ENCODE measurements at places on chromosomes 11 and 22. TPM values are rescaled to one million over a fixed set of nuclear protein-coding genes. Genes with fewer than 3 reads are reported as not detected.
A peak's percentile ranks its signal among the peaks of the same experiment; 100 is the strongest.

- H3K4me1 ChIP-seq: peaks cover 8% of the 10 kb centered on the region
- no peak for DNase-seq
- H3K36me3 ChIP-seq: no peaks in the 10 kb centered on the region
- peaks cover 24% of the 10 kb centered on the region for H3K27me3 ChIP-seq
Measured at GRCh38 chr11:12674936-12675696, 895 bp downstream of the TEAD1 start.

DNA sequence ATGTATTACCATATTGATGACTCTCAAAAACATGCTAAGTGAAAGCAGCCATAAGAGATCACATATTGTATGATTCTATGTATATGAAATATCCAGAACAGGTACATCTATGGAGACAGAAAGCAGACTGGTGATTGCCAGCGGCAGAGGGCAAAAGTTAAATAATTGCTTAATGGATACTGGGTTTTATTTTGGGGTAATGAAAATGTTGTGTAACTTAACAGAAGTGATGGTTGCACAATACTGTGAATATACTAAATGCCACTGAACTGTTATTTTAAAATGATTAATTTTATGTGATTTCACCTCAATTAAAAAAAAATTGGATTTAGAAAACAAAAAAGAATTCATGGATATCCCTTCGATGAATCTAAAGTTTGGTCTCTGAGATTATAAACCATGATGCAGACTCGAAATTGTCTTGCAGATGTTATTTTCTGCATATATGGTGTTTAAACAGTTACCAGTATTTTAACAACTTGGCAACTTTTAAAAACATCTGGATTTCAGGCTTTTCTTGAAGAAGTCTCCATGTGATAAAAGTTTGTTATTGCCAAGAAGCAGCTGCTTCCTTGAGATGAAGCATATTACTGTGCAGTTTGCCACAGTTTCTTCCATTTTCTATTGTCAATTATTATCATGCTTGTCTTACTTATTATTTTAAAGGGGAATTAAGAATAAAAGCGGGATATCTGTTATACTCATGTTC is 38.1 kb downstream of the LARGE2 start:
- peaks cover 14% of the 10 kb centered on the region for H3K36me3 ChIP-seq
- H3K27ac ChIP-seq: no peak overlapping the region
- H3K4me3 ChIP-seq: no peak overlapping the region

DNA sequence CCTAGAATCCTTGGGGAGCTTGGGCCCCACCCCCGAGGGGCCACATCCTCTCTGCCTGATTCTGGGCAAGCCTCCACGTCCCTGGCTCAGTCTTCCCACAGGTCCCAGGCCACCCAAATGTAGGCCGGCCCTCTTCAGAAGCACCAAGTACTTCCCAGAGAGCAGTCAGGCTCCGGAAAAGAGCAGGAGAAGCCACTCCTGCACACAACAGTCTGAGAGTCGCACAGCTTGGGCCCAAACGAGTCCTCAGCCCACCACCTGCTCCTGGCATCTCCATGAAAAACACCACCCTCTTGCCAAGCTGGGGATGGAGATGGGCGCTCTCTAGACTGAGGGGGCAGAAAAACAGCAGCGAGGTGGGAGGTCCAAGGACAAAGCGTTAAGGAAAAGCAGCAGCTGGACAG is 15.4 kb downstream of the EHD1 start:
- no peaks in the 10 kb centered on the region for H3K36me3 ChIP-seq
- peaks cover 93% of the 10 kb centered on the region for H3K4me1 ChIP-seq
- no peak for DNase-seq
- no peak overlapping the region for H3K4me3 ChIP-seq
- H3K27ac ChIP-seq: peak overlapping the region; percentile 87

DNA sequence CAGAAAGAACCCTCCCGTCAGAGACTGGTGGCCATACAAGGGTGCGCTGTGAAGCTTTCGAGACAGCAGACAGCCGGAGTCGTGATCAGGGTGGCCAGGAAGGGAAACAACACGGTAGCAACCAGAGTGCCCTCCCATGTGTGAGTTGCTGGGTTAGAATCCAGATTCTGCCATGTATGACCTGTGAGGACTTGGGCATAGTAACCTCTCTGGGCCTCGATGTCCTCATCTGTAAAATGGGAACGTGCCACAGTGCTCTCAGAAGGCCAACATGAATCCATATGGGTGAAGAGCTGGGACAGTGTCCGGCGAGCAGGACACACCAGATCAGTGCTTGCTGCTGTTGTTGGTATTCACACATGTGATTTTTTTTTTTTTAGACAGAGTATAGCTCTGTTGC is 7.6 kb upstream of the FGF3 start:
- no peaks in the 10 kb centered on the region for H3K27me3 ChIP-seq
- no peak for DNase-seq
- no peaks in the 10 kb centered on the region for H3K36me3 ChIP-seq
- no peaks in the 10 kb centered on the region for H3K4me1 ChIP-seq

GRCh38 chr11:68841718-68842426 is at the start of gene CPT1A:
TSS of gene CPT1A (minus strand) at chr11:68841916. CDS start at chr11:68815474, 26,442 bp downstream.
- peak; percentile 75 for DNase-seq
- H3K4me3 ChIP-seq: peak within 1 kb of the TSS; percentile 88
- H3K4me1 ChIP-seq: peaks cover 61% of the 10 kb centered on the region
- H3K36me3 ChIP-seq: no peaks in the 10 kb centered on the region
- H3K27me3 ChIP-seq: no peaks in the 10 kb centered on the region

Gene TSSC4
- total RNA-seq: 57.5 TPM

DNA sequence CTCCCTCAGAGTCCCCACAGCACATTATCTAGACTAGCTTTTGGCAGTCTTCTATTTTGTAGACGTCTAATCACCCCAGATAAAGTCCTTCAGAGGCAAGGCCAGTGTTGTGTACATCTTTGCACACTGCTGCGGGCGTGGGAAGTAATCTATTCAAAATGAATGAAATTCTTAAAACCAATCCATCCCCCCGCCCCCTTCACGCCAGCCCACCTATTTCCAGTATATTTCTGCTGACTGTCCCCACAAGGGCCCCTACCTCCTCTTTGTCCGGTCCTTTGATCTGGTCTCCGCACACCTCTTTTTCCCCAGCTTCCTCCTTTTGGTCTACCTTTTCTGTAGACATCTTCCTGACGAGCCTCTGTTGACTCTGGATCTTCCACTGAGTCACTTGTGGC is 375 bp downstream of the BSCL2 start:
- no peaks in the 10 kb centered on the region for H3K27me3 ChIP-seq
- H3K4me1 ChIP-seq: peaks cover 39% of the 10 kb centered on the region
- peak overlapping the region; percentile 86 for H3K4me3 ChIP-seq
- H3K27ac ChIP-seq: no peak overlapping the region
- no peak for DNase-seq

DNA sequence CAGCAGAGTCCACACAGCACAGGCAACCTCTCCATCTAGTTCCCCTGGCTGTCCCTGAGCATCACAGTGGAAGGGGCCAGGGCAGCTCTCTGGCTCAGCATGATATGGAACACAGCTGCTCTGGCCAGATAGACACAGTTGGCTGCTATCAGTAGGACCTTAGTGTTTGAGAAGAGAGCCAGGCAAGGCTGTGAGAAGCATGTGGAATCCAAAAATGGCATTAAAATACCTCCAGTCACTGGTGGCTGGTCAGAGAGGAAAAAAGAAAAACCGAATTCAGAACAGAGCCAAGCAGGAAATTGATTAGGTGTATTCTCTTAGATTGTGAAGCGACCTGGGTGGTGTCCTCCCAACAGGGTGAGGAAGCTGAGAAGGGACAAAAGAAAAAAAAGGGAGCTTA is 27.9 kb downstream of the SERPINH1 start:
- no peaks in the 10 kb centered on the region for H3K36me3 ChIP-seq
- H3K27me3 ChIP-seq: no peaks in the 10 kb centered on the region
- H3K4me1 ChIP-seq: peaks cover 3% of the 10 kb centered on the region
- no peak overlapping the region for H3K27ac ChIP-seq
- no peak for DNase-seq

Gene BAD
- 25.0 TPM for total RNA-seq

DNA sequence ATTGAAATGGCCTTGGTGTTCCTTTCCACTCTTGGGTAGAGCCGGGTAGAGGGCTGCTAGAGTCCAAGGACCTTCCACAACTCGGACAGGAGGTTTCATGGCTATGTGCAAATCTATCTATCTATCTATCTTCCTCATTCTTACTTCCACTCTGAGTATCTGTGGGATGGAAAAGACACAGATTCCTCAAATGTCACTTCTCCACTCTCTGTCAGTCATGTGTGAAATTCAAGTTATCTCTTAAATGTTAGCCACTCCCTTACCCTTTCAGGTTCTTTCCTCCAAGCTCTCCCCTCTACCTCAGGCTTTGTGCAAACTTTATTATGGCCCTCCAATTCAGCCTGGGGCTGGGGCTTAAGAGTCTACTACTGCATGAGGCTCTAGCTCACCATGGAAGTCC is 84.3 kb downstream of the GDPD4 start:
- H3K27me3 ChIP-seq: no peaks in the 10 kb centered on the region
- H3K27ac ChIP-seq: no peak overlapping the region
- DNase-seq: no peak
- H3K4me3 ChIP-seq: no peak overlapping the region

- H3K4me1 ChIP-seq: peaks cover 7% of the 10 kb centered on the region
- no peaks in the 10 kb centered on the region for H3K27me3 ChIP-seq
- no peak overlapping the region for H3K27ac ChIP-seq
- H3K36me3 ChIP-seq: no peaks in the 10 kb centered on the region
Measured at GRCh38 chr11:10322830-10323792, 18.2 kb downstream of the ADM start.

Gene STK33
- total RNA-seq: 9.3 TPM

Gene TMA7B
- 1.4 TPM for total RNA-seq

DNA sequence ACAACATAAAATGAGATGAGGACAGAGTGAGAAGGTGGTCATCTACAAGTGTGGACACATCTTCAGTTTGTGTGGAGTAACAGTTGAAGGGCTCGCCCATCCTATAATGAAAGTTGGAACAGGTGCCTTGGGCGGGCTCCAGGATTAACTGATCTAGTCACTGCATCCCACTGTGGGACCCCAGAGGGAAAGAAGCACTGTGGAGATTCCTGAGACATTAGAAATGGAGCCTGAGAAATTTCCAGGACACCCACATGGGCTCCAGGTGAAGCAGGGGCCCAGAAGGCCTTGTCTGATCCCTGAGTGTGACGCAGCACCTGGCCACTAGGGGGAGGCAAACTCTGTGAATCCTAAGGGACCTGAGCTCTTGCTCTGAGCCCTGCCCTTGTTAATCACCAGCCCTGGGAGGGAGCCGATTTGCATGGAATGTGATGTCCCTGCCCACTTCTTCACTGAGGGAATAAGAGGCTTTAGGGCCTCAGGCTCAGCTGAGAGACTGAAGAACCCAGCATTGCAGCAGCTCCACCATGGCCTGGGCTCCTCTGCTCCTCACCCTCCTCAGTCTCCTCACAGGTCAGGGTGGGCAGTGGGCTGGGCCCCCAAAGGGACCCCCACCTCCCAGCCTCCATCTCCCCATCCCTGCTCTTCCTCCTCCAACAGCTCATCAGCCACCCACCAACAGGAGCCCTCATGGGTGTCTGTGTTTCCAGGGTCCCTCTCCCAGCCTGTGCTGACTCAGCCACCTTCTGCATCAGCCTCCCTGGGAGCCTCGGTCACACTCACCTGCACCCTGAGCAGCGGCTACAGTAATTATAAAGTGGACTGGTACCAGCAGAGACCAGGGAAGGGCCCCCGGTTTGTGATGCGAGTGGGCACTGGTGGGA is 98.4 kb downstream of the VPREB1 start:
- DNase-seq: peak; percentile 75
- H3K36me3 ChIP-seq: no peaks in the 10 kb centered on the region
- peaks cover 22% of the 10 kb centered on the region for H3K4me1 ChIP-seq

- no peak for DNase-seq
- no peaks in the 10 kb centered on the region for H3K4me1 ChIP-seq
- no peak overlapping the region for H3K4me3 ChIP-seq
Measured at GRCh38 chr11:31987118-31988005, 103.5 kb upstream of the RCN1 start.

DNA sequence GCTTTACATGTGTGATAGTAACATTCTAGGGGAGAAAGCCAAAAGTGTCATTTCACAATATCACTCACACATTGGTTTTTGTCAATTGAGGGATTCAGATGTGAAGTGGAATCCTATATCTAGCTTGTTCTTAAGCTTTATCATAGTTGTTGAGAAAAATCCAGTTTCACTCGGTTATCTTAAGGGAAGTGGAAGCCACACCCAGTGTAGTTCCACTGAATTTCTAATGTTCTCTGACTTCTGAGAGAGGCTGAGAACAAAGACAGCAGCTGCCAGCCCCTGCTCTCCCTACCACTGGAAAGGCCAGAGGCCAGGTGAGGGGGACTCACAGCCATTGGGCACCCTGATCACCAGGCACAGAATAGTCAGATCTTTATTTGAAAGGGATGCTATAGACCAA is 53.7 kb downstream of the THAP12 start:
- H3K4me1 ChIP-seq: no peaks in the 10 kb centered on the region
- no peak overlapping the region for H3K4me3 ChIP-seq
- peaks cover 4% of the 10 kb centered on the region for H3K27me3 ChIP-seq
- no peak overlapping the region for H3K27ac ChIP-seq
- no peaks in the 10 kb centered on the region for H3K36me3 ChIP-seq
- no peak for DNase-seq

DNA sequence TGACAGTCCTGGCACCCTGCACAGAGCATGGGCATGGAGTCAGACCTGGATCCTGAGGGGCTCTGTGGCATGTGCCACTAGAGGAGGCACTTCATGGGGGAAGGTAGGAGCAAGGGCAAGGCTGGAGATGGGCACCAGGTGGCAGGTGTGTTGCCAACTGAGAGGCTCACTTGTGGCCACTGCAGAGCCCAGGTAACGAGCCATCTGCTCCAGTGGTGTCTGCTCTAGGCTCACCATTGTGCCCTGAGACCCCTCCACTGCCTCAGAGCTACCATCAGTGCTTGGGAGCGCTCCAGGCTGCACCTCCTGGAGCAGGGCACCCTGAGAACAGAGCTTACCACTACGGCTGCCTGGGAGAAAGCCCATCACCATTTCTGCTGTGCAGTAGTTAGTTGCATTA is 1.3 kb upstream of the ZDHHC8 start:
- H3K36me3 ChIP-seq: no peaks in the 10 kb centered on the region

Gene FOSL1
- not detected for total RNA-seq

DNA sequence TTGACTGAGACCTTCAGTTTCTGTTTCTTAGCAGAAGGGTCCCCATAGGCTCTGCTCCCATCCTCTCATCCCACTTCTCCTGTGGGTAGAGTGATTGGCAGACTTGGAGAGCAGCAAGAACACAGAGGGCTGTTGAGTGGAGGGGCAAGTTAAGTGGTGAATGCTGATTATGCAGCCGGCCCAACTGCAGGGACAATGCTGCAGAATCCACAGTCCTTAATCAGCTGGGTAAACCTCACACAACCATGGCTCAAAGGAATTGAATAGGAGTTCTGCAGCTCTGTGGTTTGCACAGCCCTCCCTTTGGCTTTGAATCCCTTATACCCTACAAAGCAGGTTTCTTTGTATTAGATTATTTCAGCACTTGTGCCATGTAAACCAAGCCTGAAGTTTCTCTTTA is 161.1 kb downstream of the NAV2 start:
- no peak overlapping the region for H3K27ac ChIP-seq
- H3K27me3 ChIP-seq: no peaks in the 10 kb centered on the region
- no peaks in the 10 kb centered on the region for H3K36me3 ChIP-seq
- no peak for DNase-seq
- no peak overlapping the region for H3K4me3 ChIP-seq

Gene DTX4
- 43.3 TPM for total RNA-seq

GRCh38 chr11:83713708-83714107 is 427.5 kb upstream of the CCDC90B start:
- no peak for DNase-seq
- no peaks in the 10 kb centered on the region for H3K4me1 ChIP-seq
- no peak overlapping the region for H3K4me3 ChIP-seq
- H3K36me3 ChIP-seq: no peaks in the 10 kb centered on the region

Gene NECTIN1
- total RNA-seq: 3.9 TPM

GRCh38 chr11:57604296-57605027 is 7.0 kb downstream of the SERPING1 start:
- no peak overlapping the region for H3K4me3 ChIP-seq
- no peaks in the 10 kb centered on the region for H3K4me1 ChIP-seq
- no peak for DNase-seq
- H3K36me3 ChIP-seq: no peaks in the 10 kb centered on the region
- no peaks in the 10 kb centered on the region for H3K27me3 ChIP-seq

Gene PNPLA3
- total RNA-seq: not detected
